AG09309 (cell line): ENCODE measurements at places on chromosomes 4 and X.

DNA sequence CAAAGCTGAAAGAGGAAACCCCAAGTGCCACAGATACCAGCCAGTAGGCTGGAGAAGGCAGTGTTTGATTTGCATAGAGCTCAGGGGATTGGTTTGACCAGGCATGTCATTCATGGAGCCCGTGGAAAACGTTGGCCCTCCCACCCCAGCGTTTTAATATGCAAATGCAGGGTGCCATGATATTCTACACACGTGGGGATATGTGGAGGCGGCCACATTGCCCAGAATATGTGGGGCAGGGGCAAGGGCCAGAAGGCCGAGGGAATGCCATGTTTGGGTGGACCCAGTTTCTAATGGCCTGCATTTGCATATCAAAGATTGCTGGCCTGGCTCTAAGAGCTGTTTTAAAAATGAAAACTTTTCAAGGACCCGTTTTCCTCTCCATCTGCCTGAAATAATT, 71.1 kb downstream of the MAP9 start:
- DNase-seq: no peak

DNA sequence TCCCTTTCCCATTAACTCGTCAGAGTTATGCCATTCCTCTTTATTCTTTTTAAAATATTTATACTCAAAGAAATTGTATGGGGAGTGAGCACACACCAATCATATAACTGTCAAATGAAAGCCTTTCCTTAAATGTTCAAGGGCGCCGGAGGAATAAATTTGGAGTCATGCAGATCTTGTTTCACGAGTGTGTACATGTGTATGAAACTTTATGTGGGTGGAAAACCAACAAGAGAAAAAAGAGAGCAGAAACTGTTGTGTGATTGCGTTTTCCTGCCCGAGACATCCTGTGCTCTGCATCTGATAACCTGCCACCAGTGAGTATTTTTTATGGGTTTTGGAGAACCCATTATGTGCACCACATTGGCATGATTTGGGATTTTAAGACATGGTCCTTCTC, 88.3 kb downstream of the FHDC1 start:
- DNase-seq: no peak

DNA sequence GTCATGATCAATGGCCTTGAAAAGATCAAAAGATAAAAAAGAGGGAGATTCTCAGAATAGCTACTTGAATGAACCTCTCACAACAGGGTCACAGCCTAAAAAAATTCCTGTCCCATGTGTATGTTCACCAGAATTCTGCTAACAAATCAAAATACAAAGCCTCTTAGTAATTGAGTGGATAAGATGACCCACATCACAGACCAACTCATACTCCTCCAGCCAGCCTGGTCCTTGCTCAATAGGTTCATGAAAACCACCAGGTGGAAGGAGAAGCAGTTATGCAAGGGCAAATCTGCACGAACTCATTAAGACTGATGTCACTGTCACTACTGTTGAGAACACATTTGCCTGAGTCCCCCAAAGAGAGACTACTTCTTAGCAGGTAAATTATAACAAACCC, 21.5 kb downstream of the WDFY3 start:
- DNase-seq: no peak

DNA sequence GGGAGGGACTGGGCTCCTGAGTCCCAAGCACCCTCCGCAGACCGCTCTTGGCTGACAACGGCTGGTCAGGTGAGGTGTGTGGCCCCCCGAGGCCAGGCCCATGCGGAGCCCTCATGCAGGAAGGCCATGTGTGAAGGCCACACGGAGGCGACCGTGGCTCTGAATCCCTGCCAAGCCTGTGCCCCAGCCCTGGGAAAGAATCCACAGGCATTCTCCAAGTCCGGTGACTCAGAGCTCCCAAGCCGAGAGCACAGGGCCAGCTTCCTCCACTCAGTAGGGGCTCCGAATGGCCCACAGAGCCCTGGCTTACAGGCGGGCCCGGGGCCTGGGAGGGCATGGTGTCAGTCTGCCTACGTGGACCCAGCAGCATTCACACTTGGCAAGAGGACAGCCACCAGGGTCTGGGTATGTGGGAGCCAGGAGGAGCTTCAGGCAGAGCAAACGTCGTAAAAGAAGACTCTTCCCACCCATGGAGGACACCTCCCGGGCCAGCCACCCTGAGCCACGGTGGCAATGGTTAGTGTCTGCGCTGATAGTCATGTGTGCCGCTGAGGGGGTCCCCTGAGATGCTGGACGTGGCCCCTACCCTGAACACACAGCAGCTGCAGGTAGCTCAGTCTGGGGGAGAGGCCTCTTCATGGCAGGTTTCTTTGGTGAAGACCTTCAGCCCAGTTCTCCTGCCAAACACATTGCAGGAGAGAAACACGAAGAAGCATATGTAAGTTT, 105.7 kb downstream of the PSAPL1 start:
- DNase-seq: peak; percentile 43

GRCh38 chr4:100962698-100963097, 384.6 kb downstream of the PPP3CA start:
- DNase-seq: no peak

DNA sequence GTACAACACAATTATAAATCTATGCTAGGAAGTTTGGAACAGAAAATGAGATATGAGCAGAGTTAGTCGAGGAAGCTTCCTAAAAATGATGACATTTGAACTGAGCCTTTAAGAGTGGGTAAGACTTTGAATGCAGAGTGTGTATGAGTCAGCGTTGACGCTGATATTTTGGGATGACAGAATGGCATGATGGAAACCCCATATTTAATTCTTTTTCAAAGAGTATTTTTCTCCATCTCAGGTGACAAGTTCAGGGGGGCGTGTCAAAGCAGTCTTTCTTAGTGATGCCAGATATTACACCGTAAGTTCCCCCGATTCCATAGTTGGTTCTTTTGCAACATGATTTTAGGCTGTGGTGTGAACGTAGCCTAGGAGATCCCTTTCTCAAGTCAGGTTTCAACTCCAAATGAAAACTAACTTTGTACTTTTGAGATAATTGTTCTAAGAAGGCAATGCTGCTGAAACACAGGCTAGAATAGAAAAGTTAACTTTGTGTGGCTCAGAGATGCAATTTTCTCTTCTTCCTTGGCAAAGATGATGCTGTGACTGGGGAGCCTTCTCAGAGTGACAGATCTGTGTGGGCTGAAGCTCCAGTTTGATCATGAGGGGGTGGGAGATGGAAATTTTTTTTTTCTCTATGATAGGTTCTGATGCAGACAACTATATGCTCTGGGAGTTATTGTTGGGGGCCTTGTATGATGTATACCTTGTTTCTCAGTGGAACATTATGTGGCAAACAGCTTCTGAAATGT, 59.2 kb downstream of the GLUD2 start:
- no peak for DNase-seq

DNA sequence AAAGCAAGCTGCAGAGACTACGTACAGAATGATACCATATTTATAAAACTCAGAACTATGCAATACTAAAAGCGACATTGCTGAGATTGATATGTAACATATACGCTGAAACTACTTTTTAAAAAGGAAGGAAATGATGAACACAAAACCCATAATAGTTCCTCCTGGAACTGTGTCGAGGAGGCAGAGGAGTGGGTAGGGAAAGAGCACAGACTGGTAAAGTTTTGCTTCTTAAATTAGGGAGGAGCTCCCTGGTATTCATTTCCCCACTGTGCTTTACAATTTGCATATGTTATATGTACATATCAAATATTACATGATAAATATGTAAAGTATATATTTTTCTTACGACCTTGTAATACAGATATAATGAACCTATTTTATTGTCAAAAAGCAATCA, 13.9 kb downstream of the UFSP2 start:
- no peak for DNase-seq

GRCh38 chr4:94932366-94932765, 174.6 kb downstream of the BMPR1B start:
- no peak for DNase-seq

DNA sequence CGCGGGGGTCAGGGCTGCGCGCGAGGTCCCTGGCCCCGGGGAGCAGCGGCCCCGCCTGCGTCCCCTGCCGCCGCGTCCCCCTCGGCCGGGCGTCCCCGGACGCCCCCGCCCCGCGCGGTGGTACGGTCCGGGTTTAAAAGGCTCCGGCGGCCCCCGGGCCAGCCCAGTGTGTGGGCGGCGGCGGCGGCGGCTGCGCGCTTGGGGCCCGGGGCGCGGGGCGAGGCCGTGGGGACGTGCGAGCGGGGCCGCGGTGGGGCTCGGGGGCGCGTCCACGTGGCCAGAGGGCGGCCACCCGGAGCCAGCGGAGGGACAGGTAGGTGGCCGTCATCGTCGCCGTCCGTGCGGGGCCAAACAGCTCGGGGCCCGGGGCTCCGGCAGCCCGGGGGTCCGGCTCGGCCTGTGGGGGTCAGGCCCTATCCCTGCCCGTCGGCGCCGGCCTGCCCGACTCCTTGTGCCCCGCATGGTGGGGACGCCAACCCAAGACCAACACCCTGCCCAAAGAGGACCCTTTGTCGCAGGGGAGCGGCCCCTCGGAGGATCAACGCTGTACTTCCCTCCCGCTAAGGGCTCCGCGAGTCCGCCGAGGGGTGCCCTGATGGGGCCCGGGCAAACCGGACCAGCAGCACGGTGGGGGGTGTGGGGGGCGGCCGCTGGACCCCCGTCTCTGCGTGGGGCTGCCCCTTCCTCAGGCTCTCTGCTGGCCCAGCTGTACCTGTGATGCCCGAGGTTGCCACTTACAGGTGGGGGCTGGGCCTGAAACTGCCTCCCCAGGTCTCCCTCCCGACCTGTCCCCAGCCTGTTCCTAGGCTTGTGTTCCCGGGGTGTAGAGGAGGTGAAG, at the start of gene PLXNA3:
PLXNA3 (plus strand) TSS at position 166 of the 838 bp plus-strand sequence. CDS start 1,903 bp downstream, outside the sequence.
- DNase-seq: no peak

DNA sequence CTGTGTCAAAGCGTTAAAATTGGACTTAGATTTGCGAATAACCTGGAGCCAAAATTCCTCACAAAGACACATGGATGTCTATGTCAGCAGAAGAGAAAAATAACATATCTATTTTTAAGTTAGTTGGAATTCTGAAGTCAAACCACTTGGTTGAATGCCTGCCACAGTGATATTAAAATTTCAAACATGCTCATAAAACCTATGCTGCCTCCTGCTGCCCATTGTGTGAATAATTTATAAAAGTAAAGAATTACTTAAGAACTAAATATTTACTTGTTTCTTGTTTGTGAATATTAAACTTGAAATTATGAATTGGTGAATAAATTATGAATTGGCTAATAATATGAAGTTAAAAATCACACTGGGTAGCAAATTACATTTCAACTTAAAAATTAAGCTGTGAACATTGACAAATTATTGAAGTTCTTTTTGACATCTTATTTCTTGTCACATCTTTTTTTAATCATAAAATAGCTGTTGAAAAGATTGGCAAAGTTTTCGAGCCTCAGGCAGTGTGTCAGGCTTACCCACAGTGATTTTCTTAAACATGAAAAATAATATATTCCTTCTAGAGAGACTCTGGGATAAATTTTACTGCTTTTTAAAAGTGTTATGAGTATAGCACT, 35.4 kb downstream of the FABP2 start:
- DNase-seq: peak; percentile 70

GRCh38 chr4:94575652-94576051, 123.9 kb downstream of the PDLIM5 start:
- DNase-seq: no peak

DNA sequence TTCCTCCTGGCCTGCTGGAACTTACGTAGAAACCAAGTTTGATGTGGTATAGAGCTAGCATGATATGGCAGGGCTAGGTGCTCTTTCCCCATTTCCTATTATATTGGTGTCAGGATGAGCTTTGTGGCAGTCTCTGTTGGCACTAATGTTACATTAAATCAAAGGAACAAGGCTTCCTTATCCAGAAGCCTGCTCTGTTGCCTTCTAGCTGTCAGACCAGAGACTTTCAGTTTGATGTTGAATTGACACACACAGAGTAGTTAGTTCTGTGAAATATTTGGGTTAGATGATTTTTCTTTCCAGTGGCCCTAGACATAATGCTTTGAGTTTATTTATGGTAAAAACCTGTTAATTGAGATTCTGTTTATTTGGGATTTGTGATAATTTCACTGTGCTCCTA, 10.0 kb downstream of the CNKSR2 start:
- DNase-seq: no peak
